Activated CD4-positive, alpha-beta T cell treated with anti-CD3 and anti-CD28 coated beads, Interleukin-2, amount 50 U/mL, for 1 hour (primary cell): ENCODE measurements at places on chromosomes 3 and 15.

- DNase-seq: no peak
Observed at GRCh38 chr3:135994708-135995337, 29.3 kb downstream of the PPP2R3A start.

DNA sequence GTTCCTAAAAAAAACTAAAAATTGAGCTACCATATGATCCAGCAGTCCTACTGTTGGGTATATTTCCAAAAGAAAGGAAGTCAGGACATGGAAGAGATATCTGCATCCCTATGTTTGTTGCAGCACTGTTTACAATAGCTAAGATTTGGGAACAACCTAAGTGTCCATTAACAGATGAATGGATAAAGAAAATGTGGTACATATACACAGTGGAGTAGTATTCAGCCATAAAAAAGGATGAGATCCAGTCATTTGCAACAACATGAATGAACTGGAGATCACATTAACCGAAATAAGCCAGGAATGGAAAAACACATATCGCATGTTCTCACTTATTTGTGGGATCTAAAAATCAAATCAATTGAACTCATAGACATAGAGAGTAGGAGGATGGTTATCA is 29.5 kb downstream of the LRRC49 start:
- no peak for DNase-seq

DNA sequence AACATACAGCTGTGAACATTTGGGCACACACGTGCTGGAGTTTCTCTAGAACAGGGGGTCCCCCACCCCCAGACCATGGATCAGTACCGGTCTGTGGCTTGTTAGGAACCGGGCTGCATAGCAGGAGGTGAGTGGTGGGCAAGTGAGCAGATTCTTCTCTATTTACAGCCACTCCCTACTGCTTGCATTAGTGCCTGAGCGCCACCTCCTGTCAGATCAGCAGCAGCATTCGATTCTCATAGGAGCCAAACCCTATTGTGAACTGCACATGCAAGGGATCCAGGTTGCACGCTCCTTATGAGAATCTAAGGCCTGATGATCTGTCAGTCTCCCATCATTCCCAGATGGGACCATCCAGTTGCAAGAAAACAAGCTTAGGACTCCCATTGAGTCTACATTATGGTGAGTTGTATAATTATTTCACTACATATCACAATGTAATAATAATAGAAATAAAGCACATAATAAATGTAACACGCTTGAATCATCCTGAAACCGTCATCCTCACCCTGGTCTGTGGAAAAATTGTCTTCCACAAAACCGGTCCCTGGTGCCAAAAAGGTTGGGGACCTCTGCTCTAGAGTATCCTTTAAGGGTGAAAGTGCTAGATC is 25.8 kb downstream of the CHRM5 start:
- DNase-seq: no peak

- no peak for DNase-seq
Observed at GRCh38 chr3:141410408-141410807, 42.1 kb downstream of the ZBTB38 start.

- no peak for DNase-seq
Observed at GRCh38 chr3:49422379-49423248, at the start of gene AMT. TSS of gene AMT (minus strand) at chr3:49422473. CDS start at chr3:49422450, 23 bp downstream.

DNA sequence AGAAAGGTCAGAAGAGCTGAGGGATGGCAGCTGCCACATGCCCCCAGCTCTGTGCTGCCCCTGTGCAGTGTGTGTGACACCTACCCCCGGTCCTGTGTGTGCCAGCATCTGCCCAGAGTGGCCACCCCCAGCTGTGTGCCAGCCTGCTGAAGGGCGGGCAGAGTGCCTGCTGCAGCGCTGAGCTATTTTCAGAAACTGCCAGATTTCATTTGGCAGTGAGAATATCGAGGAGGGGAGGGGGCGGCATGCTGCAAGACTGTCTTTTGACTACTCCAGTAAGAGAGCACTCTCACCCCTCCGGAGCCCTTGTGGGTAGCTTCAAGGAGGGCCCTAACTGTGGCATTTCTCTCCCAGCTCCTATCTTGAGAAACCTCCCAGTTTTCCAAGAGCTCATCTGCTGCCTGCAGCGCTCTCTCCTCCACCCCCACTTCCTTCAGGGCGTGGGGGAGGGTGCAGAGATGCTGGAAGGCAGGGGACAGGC is 25.2 kb upstream of the DOCK3 start:
- no peak for DNase-seq

GRCh38 chr3:46429671-46430070 is 22.6 kb downstream of the CCRL2 start:
- no peak for DNase-seq

DNA sequence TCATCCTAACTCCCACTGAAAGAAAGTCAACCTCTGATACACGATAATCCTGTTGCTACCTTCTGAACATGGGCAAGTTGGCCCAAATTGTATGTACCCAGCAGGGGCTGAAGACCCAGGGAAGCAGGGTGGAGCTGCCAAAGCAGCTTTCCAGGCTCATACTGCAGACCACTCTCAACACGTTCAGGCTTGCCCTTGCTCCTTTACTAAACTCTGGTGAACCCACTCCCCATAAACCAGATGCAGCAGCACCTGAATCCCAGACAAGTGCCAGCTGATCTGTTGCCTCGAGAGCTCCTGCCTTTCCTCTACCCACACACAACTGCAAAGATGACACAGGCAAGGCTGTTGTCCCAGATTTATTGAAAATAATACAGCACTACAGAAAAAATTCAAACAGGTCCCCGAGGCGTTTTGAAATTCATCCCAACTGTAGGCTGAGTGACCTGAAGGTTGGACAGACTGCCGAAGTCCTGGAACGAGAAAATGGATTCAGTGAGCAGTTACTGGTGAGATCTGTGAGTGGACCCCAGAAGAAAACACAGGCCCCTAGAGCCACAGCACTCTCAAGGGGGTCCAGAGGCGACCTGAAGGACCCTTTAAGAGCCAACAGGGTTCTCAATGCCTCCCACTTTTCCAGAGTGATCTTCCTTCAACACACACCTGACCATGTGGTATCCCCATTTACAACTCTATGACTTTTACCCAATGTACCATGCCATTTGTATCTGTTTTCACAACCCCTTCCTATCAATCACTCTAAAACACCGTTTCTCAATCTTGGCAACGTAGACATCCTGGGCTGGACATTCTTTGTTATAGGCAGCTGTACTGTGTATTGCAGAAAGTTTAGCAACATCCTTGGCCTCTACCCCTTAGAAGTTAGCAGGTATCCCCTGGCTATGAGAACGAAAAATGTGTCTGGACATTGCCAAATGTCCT is 3.6 kb downstream of the RPS17 start:
- no peak for DNase-seq

- no peak for DNase-seq
Observed at GRCh38 chr3:168952551-168952950, 711.0 kb downstream of the MECOM start.

- DNase-seq: no peak
Observed at GRCh38 chr3:72214066-72214951, 429.4 kb upstream of the PROK2 start.

DNA sequence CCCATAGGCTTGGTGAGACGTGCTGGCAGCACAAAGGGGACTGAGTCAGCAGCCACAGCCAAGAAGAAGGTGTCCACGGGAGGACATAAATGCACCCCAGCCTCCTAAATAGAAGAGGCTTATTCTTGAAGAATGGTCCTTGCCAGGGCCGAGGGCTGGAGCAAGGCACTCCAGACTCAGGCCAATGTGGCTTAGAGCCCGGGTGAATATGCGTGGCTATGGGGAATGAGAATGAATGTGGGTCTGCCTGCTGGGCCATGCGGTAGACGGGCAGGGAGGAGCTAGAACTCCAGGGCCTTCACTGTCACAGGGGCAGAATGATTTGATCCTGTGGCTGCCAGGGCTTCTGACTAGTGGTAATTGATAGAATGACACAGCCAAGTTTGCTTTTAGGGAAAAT is 34.0 kb downstream of the DHX30 start:
- DNase-seq: no peak

- DNase-seq: no peak
Observed at GRCh38 chr3:77539014-77539413, 499.1 kb downstream of the ROBO2 start.

DNA sequence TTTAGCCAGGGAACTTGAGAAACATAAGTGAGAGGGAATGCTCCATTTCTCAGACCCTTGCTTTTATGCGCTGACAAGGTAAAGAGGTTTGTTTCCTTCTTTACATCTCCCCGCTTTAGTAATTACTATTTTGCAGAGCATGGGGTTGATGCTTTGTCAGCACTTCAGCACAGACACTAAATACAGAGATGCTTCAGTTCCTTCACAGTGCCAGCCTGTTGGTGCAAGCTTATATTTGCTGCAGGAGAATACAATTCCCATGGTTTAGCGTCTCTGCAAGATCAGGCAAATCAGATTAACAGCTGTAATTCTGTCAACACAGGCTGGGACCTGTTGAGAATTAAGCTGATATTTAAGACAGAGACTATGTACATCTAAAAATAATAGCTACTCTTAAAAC is 2.9 kb downstream of the FMN1 start:
- DNase-seq: no peak

GRCh38 chr3:148208975-148209374 is 488.7 kb upstream of the AGTR1 start:
- no peak for DNase-seq

- no peak for DNase-seq
Observed at GRCh38 chr3:61464518-61465140, 96.7 kb upstream of the PTPRG start.

- DNase-seq: no peak
Observed at GRCh38 chr15:92634060-92634459, 21.5 kb downstream of the FAM174B start.

GRCh38 chr15:78210349-78210717 is 24.0 kb downstream of the ACSBG1 start:
- no peak for DNase-seq

DNA sequence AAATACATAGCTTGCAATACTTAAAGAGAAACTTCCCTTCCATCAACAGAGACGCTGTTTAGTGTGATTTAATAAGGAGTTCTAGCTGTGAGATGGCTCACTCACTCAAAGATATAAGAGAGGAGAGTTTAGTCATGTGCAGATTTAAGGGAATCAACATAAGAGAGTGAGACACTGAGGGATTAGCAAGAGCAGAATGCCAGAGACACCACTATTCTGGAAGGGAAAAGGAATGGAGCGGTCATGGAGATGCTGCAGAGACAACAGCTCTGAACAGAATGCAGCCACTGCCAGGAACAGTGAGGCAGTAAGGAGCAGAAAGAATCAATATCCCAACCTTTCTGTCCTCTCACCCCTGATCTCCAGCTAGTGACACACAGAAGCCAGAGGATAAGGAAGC is 248.8 kb downstream of the MBNL1 start:
- DNase-seq: no peak

DNA sequence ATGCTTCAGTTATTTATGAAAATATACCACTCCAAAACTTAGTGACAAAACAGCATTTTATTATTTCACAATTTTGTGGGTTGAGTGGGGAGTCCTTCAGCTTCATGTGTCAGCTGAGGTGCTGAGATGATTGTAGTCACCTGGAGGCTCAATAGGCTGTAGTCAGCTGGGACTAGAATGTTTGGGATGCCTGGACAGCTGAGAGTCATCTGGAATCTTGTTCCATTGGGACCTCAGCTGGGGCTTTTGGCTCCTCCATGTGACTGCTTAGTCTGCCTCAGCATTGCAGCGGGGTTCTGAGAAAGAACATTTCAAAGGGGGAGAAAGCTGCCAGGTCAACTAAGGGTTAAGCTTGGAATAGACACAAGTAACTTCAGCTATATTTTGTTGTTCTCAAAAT is 13.4 kb downstream of the STT3B start:
- no peak for DNase-seq

DNA sequence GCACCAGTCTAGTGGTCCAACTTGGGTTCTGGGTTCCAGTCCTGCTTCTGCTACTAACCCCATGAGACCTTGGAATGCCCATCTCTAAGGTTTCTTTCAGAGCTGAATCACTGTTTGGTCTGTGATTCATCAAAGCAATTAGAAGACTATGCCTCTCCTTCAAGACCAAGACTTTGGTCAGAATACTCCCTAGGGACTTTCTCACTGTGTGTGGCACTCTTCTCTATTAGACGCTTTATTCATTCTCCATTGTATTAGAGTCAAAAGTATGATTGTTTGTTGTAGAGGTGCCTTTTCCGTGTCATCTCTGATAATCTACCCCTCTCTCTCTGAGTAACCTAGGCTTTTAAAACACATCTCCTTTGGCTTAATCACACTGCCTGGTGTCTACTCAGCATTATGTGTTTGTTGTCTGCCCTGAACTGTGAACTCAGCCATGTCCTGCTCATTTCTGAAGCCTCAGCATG is 90.5 kb downstream of the LPP start:
- no peak for DNase-seq

GRCh38 chr3:64911138-64911537 is 223.3 kb upstream of the ADAMTS9 start:
- DNase-seq: no peak

DNA sequence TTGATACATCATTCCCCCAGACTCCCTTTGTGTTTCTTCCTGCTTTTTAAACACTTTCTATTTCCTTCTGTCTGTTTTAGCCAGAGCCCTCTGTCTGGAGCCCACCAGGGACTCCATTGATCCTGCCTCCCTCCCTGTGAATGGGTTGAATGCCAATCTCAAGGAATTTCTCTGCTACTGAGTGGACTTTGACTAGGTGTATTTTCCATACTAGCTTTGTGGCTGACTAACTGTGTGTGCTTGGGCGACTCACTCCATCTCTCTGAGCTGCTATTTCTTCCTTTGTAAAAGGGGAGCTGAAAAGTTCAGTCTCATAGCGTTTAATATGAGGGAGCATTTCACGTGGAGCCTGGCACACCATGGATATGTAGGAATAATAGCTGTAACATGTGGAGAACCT is 98.8 kb downstream of the EEFSEC start:
- no peak for DNase-seq

GRCh38 chr15:80613762-80614365 is 81.2 kb upstream of the ABHD17C start:
- DNase-seq: no peak

DNA sequence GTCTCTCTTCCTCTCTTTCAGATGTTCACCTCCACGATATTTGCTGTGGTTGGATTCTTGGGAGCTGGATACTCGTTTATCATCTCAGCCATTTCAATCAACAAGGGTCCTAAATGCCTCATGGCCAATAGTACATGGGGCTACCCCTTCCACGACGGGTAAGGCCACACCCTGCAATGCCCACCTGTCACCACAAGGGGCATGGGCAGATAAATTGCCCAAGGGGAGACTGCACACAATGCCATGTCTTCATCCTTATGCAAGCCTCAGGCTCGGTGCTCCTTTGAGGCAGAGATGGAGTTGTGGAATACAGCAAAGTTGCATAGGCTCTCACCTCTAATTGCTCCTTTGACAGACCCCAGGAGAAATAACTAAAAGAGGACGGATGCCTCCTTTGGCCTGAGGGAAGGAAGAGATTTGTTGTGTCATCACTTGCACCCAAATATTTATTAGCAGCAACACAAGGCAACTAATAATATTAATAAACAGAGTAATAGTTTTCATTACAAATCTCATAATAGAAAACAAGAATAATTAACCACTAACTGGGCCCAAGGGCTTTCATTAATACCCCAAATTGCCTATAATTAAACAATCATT is 13.2 kb downstream of the TM4SF4 start:
- no peak for DNase-seq

GRCh38 chr3:158297940-158298339 is 188.1 kb downstream of the RSRC1 start:
- no peak for DNase-seq

GRCh38 chr3:43624619-43625305 is 3.0 kb upstream of the ANO10 start:
- no peak for DNase-seq
